Osteocyte (in vitro differentiated cells): ENCODE measurements at places on chromosomes 7 and 10.

GRCh38 chr10:86229376-86229775 is 137.2 kb downstream of the GRID1 start:
- DNase-seq = no peak

- no peak for DNase-seq
These were observed 11.4 kb upstream of the CFAP69 start for GRCh38 chr7:90233569-90233968.

DNA sequence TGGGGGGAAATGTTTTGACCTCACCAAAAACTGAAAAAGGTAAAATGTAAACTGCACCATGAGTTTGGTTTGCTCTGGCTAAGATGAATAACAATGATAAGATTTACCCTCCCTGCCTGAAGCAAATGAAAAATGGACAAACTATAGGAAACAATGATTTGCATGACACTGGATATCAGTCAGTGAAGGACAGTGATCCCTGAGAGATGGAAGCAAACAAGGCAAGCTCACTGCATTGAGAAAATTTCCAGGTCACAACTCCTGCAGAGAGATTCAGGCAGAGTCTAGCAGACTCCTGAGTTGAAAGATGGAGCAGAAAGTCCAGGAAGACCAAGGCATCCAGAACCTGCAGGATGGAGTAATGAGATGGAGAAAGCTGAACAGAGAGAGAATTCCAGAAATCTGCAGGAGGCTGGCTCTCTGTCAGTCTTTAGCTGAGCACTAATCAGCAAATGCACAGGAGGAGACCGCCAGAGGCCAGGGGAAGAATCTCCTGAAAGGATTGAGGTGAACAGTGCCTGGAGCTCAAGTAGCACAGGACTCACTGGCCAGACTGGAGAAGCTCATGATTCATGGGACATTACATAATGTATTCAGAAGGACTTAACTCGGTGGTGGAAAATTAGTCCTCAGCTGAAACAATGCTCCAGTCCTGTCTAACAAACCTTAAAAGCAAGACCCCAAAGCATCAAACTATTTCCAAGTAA is 51.2 kb upstream of the PALS2 start:
- DNase-seq = no peak

DNA sequence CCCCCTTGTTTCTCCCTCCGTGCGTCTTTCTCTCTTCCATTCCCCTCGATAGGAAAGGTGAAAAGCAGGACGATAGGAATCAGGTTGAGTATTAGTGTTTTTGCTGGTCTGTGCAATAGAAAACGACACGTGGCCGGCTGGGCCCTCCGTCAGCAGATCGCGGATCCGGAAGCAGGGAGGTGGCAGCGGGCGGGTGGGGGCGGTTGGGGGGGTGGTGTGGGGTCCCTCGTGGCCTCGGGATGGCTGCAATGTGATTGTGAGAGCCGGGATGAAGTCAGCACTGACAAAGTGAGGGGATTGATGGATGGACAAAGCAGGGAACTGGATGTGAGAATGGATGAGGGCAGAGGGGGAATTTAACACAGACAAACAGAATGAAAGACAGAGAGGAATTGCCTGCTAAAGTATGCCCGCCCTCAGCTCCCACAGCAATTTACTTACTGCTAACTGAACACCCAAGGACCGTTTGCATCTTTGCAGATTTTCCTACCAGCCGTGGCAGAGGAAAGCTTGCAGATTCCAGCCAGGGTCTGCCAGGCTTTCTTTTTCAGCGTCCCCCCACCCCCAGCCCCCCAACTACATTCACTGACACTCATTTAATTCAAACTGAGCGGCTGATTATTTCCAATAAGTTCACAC is 280.9 kb downstream of the LRMDA start:
- DNase-seq = no peak
